CD4-positive, alpha-beta T cell treated with Interferon alpha-2 for 1 hour (primary cell): ENCODE measurements at places on chromosomes 6 and 20.

GRCh38 chr6:27785294-27785693 is 126.9 kb downstream of the OR2B2 start:
- no peak for DNase-seq

DNA sequence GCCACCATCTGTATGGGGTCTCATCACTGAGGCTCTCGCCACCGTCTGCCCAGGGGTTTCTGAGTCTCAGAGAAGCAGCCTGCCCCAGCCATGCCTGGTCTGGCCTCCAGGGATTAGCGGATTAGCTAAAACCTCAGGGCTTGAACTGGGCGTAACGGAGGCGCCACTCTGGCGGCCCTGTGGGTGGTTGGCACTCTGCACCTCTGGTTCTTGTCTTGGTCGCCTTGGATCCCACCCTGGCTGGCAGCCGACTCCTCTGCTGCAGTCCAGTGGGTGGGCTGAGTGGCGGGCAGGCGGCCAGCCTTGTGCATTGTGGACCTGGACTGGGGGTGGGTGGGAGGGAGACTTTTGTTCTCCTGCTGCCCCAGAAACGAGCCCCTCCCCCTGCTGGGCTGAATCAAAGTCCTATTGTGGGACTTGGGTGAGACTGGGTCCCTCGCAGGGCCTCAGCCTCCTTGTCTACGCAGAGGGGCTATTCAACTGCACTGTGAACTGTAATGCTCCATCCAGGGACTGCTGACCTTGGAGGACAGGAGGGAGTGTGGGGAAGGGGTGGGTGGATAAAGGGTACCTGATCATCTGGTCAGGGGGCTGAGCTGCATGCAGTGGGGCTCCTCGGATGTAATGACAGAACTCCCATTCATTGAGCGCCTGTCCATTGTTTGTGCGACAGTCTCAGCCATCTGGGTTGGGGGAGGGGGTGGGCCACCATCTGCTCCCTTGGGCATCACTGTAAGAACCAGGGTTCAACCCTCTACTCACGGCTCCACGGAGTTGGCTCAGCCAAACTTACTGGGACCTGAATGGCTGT is 23.9 kb downstream of the SUN5 start:
- no peak for DNase-seq

GRCh38 chr6:130872250-130873095 is 45.3 kb downstream of the SMLR1 start:
- DNase-seq, result peak; percentile 68

GRCh38 chr20:32115211-32115767 is 5.8 kb downstream of the TM9SF4 start:
- DNase-seq, result no peak

GRCh38 chr6:105072798-105073199 is 107.0 kb downstream of the POPDC3 start:
- no peak for DNase-seq
